ENCODE measurements at places on chromosomes 12 and 14. TPM values are rescaled to one million over a fixed set of nuclear protein-coding genes. Genes with fewer than 3 reads are reported as not detected.

GRCh38 chr14:101022916-101023435 is 119.5 kb upstream of the RTL1 start:
- no peak overlapping the region for H3K27ac ChIP-seq
- H3K4me3 ChIP-seq: no peak overlapping the region
- no peak for DNase-seq
- no peaks in the 10 kb centered on the region for H3K36me3 ChIP-seq

GRCh38 chr14:61643555-61643954 is 51.8 kb upstream of the HIF1A start:
- H3K27me3 ChIP-seq: no peaks in the 10 kb centered on the region
- peaks cover 2% of the 10 kb centered on the region for H3K4me1 ChIP-seq
- no peak overlapping the region for H3K4me3 ChIP-seq
- no peaks in the 10 kb centered on the region for H3K36me3 ChIP-seq

Gene RNF212B
- not detected for total RNA-seq

DNA sequence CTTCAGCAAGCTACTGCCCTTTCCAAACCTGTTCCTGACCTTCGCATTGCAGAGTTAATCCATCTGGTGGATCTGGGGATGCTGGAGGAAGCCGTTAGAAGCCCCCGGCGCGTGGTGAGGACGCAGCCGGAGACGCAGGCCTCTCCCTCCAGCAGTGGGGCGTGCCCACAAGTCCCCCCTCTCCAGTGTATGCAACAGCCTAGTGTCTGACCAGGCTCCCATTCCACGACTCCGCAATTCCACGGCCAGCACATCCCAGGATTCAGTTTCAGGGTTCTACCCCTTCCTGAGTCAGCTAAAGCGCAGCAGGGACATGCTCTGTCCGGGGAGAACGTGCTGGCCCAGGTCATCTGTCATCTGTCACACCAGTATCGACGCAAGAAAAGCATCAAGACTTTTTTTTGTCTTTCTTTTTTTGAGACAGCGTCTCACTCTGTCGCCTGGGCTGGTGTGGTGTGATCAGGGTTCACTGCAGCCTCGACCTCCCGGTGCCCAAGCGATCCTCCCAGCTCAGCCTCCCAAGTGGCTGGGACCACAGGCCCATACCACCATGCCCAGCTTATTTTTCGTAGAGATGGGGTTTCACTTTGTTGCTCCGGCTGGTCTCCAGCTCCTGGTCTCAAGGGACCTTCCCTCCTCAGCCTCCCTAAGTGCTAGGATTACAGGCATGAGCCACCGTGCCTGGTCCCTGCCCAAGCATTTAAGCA is 8.0 kb upstream of the DYNC1H1 start:
- no peaks in the 10 kb centered on the region for H3K36me3 ChIP-seq
- H3K4me1 ChIP-seq: peaks cover 2% of the 10 kb centered on the region
- no peak for DNase-seq
- H3K27me3 ChIP-seq: no peaks in the 10 kb centered on the region
- no peak overlapping the region for H3K27ac ChIP-seq
- H3K4me3 ChIP-seq: no peak overlapping the region

DNA sequence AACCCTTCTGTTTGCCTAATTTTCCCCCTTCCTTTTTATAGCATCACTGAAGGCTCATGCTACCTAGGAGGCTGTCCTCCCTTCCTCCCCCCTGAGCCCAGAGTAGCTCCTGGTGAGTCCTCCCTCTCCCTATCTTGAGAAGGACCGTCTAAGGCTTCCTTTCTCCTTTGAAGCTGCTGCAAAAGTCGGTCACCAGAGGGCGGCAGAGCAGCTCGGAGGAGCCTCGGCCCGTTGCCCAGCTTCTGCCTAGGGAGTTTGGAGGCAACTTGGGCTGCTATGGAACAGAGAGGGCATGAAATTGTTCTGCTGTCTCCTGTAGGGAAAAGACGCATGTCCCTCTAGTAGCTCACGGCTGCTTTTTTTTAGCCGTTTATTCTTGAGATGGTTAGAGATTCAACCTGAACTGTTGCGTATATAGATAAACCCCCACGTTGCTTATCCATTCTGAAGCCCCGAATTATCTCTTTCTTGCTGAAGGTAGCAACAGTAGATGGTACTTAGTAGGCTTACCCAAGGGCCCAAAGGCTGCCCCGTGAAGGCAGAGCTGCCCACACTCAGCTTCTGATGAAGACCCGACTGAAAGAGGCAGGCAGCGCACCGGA is 5.7 kb downstream of the WNT5B start:
- H3K27ac ChIP-seq: no peak overlapping the region
- H3K36me3 ChIP-seq: no peaks in the 10 kb centered on the region
- no peaks in the 10 kb centered on the region for H3K4me1 ChIP-seq
- no peak overlapping the region for H3K4me3 ChIP-seq
- peak; percentile 66 for DNase-seq

GRCh38 chr12:116939734-116940133 is 29.0 kb downstream of the FBXW8 start:
- no peak for DNase-seq
- peaks cover 5% of the 10 kb centered on the region for H3K36me3 ChIP-seq
- H3K27ac ChIP-seq: no peak overlapping the region
- no peaks in the 10 kb centered on the region for H3K27me3 ChIP-seq
- no peak overlapping the region for H3K4me3 ChIP-seq
- no peaks in the 10 kb centered on the region for H3K4me1 ChIP-seq

DNA sequence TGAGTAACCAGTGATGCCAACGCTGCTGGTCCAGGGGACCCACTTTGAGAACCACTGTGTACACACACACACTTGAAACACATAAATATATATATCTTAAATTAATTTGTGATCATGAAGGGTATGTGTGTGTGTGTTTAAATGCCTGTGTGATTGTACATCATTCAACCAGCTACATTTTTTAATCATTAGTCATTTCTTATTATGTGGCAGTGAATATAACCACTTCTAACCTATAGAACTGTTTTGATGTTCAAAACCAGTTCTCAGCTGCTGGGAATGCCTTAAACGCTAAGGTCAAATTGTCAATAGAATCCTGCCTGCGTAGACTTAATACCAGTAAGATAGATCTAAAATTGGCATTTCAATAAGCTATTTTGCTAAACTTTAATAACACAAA is 330.0 kb downstream of the SYT1 start:
- no peaks in the 10 kb centered on the region for H3K4me1 ChIP-seq
- no peak for DNase-seq
- H3K36me3 ChIP-seq: no peaks in the 10 kb centered on the region
- no peak overlapping the region for H3K27ac ChIP-seq

GRCh38 chr14:98946940-98947339 is 325.1 kb downstream of the BCL11B start:
- no peak overlapping the region for H3K4me3 ChIP-seq
- DNase-seq: no peak
- H3K27ac ChIP-seq: no peak overlapping the region
- H3K27me3 ChIP-seq: no peaks in the 10 kb centered on the region
- no peaks in the 10 kb centered on the region for H3K4me1 ChIP-seq

DNA sequence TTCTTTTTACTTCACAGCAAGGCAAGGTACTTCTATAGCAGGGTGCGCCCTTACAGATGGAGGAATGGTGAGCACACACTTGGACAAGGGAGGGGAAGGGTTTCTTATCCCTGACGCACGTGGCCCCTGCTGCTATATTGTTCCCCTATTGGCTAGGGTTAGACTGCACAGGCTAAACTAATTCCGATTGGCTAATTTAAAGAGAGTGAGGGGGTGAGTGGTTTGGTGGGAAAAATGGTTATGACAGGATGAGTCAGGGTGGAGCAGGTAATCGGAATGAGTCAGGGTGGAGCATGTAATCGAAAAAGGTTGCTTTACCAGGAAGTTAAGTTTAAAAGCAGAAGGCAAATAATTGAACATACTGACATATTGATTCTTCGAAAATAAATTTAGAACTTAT is 23.7 kb upstream of the RAB21 start:
- H3K27me3 ChIP-seq: no peaks in the 10 kb centered on the region
- H3K36me3 ChIP-seq: no peaks in the 10 kb centered on the region
- DNase-seq: no peak
- no peaks in the 10 kb centered on the region for H3K4me1 ChIP-seq
- H3K27ac ChIP-seq: no peak overlapping the region
- no peak overlapping the region for H3K4me3 ChIP-seq

Gene DIO2
- total RNA-seq: not detected

DNA sequence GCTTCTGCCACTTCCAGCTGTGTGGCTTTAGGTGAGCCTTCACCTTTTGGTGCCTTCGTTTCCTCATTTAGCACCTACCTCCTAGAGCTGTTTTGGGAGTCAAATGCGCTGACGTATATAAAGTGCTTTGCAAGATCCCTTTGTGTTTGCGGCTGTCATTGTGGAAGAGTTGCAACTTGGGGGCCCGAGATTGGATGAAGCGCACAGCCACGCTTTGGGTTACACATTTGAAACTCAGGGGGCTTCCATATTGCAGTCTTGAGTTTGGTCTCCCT is 636 bp upstream of the ARL6IP4 start:
- no peaks in the 10 kb centered on the region for H3K27me3 ChIP-seq
- DNase-seq: no peak
- peak overlapping the region; percentile 75 for H3K27ac ChIP-seq
- no peaks in the 10 kb centered on the region for H3K36me3 ChIP-seq
- peaks cover 56% of the 10 kb centered on the region for H3K4me1 ChIP-seq

GRCh38 chr14:32908196-32909084 is 30.2 kb upstream of the NPAS3 start:
- no peaks in the 10 kb centered on the region for H3K27me3 ChIP-seq
- no peaks in the 10 kb centered on the region for H3K36me3 ChIP-seq
- H3K4me3 ChIP-seq: no peak overlapping the region
- H3K27ac ChIP-seq: no peak overlapping the region
- DNase-seq: no peak

Gene TMTC1
- total RNA-seq: not detected

DNA sequence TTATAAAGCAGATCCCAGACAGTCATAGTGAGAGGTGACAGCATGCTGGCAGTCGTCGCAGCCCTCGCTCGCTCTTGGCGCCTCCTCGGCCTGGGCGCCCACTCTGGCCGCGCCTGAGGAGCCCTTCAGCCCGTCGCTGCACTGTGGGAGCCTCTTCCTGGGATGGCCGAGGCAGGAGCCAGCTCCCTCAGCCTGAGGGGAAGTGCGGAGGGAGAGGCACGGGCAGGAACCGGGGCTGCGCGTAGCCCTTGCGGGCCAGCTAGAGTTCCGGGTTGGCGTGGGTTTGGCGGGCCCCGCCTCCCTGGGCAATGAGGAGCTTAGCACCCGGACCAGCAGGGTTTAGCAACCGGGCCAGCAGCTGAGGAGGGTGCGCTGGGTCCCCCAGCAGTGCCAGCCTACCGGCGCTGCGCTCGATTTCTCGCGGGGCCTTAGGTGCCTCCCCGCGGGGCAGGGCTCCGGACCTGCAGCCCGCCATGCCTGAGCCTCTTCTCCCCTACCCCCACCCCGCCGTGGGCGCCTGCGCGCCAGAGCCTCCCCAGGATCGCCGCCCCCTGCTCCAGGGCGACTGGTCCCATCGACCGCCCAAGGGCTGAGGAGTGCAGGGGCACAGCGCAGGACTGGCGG is 451.2 kb upstream of the DCN start:
- H3K4me3 ChIP-seq: no peak overlapping the region
- DNase-seq: no peak
- no peaks in the 10 kb centered on the region for H3K27me3 ChIP-seq
- no peaks in the 10 kb centered on the region for H3K4me1 ChIP-seq

Gene MEG3
- total RNA-seq: not detected

DNA sequence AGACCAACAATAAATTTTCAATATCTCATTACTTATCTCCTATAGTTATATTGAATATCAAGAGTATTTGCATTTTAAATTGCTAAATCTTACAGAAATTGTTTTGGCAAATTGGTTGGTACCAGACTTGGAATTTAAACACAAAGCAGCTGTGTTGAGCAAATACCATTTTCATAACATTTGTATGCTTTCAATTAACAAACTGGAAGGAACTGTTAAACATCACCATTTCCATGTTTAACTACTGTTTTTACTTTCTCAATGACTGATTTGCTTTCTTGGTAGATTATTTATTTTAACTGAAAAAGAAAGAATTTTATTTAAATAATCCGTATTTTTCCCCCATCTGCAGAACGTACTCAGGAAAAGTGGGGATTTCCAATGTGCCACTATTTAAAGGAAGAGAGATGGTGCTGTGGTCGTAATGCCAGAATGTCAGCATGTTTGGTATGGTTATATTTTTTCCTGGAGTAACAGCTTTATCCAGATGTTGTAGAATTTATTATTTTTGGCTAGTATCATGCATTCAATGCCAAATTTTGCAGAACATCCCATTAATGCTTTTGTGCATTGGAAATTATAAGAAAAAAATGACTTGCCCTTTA is 72.3 kb downstream of the METTL25 start:
- no peaks in the 10 kb centered on the region for H3K36me3 ChIP-seq
- H3K4me3 ChIP-seq: no peak overlapping the region
- H3K27ac ChIP-seq: no peak overlapping the region
- no peaks in the 10 kb centered on the region for H3K27me3 ChIP-seq
- H3K4me1 ChIP-seq: no peaks in the 10 kb centered on the region
- no peak for DNase-seq

DNA sequence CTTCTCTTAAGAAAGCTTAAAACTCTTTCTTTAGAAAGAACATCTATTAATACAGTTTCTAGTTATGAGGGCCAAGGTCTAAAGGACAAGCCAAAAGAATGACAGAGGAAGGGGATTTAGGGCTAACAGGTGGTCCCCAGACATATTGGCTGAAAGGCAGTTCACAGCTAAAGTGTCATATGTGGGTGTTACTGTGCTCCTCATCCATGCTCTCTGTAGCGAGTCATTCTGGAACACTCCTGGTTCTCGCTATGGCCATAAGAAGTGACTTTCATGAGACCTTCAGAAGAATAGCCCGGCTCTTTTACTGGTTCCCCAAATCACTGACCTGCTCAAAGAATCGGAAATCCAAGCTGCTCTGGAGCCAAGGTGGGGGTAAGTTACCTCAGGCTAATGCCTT is 55.0 kb downstream of the TBK1 start:
- no peak overlapping the region for H3K27ac ChIP-seq
- H3K4me1 ChIP-seq: no peaks in the 10 kb centered on the region
- no peaks in the 10 kb centered on the region for H3K27me3 ChIP-seq
- H3K36me3 ChIP-seq: no peaks in the 10 kb centered on the region
- no peak for DNase-seq

Gene TMEM63C
- total RNA-seq: 0.68 TPM

GRCh38 chr14:101323111-101323510 is 238.2 kb upstream of the DIO3 start:
- no peaks in the 10 kb centered on the region for H3K36me3 ChIP-seq
- no peaks in the 10 kb centered on the region for H3K4me1 ChIP-seq
- DNase-seq: no peak
- no peak overlapping the region for H3K27ac ChIP-seq
- H3K4me3 ChIP-seq: no peak overlapping the region

Gene APOF
- total RNA-seq: not detected

- no peak overlapping the region for H3K27ac ChIP-seq
- no peaks in the 10 kb centered on the region for H3K4me1 ChIP-seq
- no peak for DNase-seq
- no peaks in the 10 kb centered on the region for H3K27me3 ChIP-seq
These were observed 241.4 kb downstream of the NUAK1 start for GRCh38 chr12:105897311-105897725.

GRCh38 chr14:25097120-25097519 is 47.2 kb upstream of the STXBP6 start:
- no peak overlapping the region for H3K27ac ChIP-seq
- no peak for DNase-seq
- H3K4me1 ChIP-seq: no peaks in the 10 kb centered on the region
- peaks cover 3% of the 10 kb centered on the region for H3K27me3 ChIP-seq
- H3K4me3 ChIP-seq: no peak overlapping the region

Gene ANO4
- not detected for total RNA-seq
